ENCODE measurements at places on chromosomes 2 and 18.
A peak's percentile ranks its signal among the peaks of the same experiment; 100 is the strongest.

DNA sequence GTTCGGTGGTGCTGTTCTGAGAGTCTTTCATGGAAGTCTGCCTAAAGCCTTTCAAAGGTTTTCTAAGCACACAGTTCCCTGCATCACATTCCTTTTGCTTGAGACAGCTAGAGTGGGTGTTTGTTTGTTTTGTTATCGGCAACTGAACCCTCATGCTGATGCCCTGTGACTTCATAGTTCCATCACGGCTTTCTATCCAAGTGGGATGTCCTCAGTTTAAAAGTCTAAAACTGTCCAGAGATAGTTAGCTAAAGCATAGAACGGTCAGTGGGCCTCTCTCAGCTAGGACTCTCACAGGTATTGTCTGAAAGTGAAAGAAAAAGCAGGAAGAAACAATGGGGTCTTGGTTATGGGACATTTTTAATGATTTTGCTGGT, 337.3 kb downstream of the OSR1 start:
- DNase-seq = no peak

DNA sequence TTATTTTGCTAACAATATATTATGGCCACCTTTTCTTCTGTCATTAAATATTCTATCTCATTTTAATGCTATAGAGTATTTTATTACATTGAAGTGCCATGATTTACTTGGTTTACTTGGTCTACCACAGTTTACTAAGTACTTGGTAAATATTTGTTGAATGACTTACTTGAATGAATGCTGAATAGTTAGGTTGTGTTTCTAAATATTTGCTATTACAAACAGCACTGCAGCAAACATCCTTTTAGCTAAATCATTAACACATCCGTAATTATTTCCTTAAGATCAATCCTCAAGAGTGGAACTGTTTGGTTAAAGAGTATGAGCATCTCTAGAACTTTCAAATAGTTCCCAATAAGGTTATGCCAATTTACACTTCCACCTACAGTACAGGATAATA, 318.7 kb downstream of the MYCN start:
- no peak for DNase-seq

DNA sequence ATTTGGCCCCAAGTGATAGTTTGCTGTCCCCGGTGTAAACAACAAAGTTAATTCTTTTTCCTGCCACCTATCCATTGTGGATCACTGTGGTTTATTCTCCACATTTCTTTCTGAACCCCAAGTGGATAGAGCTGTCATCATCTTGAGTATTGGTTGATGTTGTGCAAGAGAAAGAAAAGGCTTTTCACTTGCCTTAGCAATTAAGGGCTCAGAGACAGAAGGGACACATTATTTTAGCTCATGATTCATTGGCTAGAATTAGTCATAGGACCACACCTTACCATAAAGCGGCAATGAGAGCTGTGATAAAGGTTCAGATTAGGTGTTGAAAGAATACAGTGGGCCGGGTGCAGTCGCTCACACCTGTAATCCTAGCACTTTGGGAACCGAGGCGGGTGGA, 442.1 kb upstream of the DCC start:
- no peak for DNase-seq

DNA sequence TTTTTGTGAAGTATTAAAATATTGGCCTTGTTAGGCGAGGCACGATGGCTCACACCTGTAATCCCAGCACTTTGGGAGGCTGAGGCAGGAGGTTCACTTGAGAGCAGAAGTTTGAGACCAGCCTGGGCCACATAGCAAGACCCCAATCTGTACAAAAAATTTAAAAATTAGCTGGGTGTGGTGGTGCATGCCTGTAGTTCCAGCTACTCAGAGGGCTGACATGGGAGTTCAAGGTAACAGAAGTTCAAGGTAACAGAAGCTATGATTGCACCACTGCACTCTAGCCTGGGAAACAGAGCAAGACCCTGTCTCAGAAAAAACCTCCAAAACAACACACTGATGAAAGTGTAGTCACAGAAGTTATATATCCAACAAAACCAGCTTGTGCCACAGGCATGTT, 39.8 kb downstream of the IMPA2 start:
- DNase-seq = no peak

- DNase-seq = no peak
Observed at GRCh38 chr2:226118471-226119429, 680.9 kb downstream of the IRS1 start.

- DNase-seq = peak; percentile 88
Observed at GRCh38 chr2:134258684-134259388, 5.0 kb downstream of the MGAT5 start.

DNA sequence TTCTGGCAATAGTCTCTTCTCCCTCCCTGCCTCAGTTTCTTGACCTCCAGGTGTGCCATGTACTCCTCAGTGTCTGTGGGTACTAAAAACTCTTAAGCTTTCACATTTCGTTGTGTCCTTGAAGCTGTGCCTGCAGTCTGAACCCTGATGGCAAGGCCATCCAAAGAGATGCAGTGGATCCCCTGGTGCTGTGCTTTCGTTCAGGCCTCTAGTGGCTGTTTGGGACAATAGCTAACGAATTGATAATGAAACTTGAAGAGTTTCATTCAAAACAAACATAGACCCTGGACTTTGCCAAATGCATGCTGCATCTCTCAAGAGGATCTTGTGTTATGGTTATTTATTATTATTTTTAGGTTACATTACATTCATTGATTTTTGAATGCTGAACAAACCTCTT, 523.1 kb upstream of the FSIP2 start:
- no peak for DNase-seq

- DNase-seq = no peak
Observed at GRCh38 chr2:535222-535621, 142.0 kb downstream of the TMEM18 start.

DNA sequence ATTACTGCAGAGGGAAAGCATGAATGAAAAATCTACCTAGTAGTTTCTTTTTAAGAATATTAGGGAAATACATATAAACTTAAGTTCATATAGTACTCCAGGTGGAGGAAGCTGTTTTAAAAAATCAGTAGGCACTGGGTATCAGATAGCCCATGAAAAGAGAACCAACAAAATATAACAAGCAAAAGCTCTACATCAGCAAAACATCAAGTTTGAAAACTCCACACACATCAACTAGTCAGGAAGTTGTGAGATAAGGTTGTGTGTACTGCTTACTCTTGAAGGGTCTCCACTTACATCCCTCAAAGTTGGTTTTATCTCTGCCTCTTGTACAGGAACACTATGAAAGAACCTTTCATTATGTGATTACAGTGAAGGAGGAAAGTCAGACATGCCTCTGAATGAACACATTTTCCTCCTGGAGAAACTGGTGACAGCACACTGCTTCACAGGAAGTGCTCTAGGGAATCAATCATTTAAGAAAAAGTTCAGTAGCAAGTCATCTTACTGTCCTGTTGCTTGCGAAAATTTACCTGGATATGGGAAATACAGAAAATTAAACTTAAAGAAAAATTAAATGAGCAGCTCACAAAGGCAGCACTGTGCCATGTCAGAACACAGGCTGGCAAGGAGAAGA, 57.7 kb downstream of the THADA start:
- DNase-seq = no peak

- peak; percentile 21 for DNase-seq
Observed at GRCh38 chr2:167212014-167212648, 323.9 kb downstream of the XIRP2 start.

DNA sequence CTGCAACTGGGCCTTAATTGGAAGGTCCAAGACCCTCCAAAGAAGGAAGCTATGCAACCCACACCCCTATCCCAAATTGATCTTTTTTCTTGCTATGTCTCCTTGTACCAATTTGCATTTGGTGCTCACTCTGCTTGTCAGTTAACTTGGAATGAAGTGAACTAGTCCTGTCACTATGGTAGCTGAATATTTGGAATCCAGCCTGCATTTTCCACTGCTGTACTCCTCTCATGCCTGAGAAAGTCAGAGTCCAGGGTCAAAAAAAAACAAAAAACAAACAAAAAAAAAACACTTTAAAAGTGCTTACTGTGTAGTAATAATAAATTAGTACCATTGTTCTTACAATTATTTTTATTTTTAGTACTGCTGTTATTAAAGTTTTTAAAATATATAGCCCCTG, 462.8 kb upstream of the SLC8A1 start:
- DNase-seq = no peak

DNA sequence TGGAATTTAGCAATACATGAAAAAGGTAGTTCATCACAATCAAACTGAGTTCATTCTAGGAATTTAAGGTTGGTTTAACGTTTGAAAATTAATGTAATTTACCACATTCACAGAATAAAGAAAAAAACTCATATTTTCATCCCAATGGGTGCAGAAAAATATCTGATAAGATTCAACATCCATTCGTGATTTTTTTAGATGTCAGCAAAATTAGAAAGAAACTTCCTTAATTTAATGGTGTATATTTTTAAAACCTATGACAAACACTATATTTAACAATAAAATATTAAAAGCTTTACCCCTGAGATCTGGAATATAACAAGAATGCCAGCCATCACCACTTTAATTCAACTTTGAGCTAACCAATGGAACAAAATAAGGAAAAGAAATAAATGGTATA, 208.7 kb upstream of the CHAC2 start:
- DNase-seq = no peak

- DNase-seq = no peak
Observed at GRCh38 chr2:222707689-222708273, 36.3 kb downstream of the MOGAT1 start.

- DNase-seq = no peak
Observed at GRCh38 chr2:240320204-240320993, 115.1 kb upstream of the GPC1 start.

GRCh38 chr18:75262511-75262910, 51.9 kb downstream of the TSHZ1 start:
- no peak for DNase-seq

DNA sequence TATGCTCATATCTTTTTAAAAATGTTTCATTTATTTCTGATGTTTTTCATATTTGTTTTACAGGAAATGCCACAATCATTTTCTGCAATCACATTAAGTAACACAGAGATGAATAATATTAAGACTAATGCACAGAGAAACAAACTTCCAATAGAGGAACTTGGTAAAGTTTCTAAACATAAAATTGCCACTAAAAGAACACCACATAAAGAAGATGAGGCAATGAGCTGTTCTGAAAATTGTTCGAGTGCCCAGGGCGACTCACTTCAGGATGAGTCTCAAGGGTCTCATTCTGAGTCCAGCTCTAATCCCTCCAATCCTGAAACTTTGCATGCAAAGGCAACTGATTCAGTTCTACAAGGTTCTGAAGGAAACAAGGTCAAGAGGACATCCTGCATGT, 70.4 kb downstream of the APLF start:
- no peak for DNase-seq

DNA sequence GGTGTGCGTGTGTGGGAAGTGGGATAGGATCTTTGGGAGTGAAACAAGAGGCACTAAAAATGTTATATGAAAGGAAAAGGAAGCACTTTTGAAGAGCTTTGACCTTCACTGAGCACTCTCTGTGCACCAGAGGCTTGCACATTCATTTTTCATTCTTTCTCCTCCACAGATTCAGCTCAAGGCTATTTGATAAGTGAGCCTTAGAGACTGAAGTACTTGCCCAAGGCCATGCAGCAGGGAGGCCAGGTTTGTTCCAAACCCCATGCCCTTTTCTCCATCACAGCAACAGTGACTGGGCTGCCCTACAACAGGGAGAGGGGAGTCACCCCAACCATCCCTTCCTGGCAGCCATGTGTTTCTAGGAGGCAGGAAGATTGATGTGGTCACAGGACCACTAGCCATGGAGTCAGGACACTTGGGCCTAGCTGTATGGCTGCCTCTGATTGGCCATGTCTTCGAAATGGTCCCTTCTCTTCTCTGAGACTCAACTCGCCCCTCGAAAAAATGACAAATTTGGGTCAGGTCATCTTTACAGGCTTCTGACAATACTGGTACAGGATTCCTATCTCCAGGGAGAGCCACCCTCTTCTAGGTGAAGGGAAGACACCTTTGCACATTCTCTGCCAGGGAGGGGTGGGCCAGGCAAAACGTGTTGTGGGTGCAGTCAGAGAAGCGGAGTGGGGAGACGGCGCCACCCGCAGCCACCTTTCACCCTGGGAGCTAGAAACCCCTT, 123.5 kb upstream of the MYCN start:
- DNase-seq = no peak

- DNase-seq = no peak
Observed at GRCh38 chr18:76495435-76496193, 572 bp upstream of the ZNF516 start.

- no peak for DNase-seq
Observed at GRCh38 chr2:241359481-241360045, 3.5 kb downstream of the FARP2 start.

DNA sequence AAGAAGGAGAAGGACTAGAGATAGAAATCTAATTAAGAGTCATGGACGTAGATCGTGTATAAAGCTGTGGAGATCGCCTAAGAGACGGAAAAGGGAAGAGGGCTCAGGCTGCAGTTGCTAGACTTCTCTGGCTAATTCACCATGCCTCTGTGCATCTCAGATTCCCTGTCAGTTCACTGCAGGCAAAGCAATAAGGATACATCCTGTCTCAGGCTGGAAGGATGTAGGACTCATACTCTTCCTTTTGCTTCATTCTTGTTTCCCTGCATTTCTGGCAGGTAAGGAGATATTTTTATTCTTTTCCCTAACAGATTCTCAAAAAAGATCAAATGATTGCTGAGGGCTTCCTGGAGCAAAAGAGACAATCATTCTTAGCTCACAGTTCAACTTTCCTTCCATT, 112.5 kb downstream of the AP1S3 start:
- DNase-seq = no peak

GRCh38 chr2:161946489-161947107, 127.4 kb downstream of the DPP4 start:
- no peak for DNase-seq

DNA sequence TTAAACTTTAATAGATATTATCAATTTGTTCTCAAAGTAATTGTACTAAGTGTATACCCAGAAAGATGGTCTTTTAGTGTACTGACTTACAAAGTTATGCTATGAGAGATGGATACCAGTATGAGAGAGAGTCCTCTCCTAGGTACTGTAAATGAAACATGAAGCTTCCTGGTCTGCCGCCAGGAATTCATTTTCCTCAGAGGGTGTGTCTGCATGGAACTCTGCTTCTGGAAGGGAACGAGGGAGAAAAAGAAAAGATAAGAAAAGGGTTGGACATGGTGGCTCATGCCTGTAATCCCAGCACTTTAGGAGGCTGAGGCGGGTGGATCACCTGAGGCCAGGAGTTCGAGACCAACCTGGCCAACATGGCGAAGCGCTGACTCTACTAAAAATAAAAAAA, 2.2 kb upstream of the SSB start:
- DNase-seq = no peak

DNA sequence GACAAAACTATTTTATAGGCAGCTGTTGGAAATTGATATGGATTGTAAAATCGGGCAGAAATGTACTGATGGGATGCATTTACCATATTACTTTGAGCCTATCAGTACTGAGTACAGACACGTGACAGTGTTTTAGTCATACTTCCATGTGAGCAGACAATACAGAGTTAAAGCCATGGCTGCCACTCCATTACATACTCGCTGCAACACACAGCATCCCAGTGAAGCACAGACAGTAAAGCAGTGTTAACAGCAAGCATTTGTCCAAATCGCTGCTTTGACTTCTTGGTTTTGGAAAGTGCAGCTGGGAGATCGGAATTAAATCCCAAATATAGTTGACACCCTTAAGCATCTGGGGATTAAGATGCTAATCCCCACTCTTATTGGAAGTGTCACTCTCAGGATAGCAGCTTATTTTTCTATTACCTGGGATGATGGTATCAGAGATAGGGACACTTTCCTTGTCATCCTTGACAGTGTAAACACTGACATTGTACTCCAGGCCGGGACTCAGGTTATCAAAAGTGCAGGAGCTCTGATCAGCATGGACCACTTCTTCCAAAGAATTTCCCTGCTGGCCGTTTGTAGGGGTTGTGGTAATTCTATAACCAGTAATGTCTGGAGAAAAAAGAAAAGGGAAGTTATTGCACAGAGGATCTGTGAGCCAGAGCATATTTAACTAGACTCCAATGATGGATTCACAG, 41.6 kb downstream of the FN1 start:
- DNase-seq = no peak

Data from CD4-positive, CD25-positive, alpha-beta regulatory T cell (primary cell).